Fibroblast of skin of left quadriceps (primary cell): ENCODE measurements at places on chromosomes 4 and X.

DNA sequence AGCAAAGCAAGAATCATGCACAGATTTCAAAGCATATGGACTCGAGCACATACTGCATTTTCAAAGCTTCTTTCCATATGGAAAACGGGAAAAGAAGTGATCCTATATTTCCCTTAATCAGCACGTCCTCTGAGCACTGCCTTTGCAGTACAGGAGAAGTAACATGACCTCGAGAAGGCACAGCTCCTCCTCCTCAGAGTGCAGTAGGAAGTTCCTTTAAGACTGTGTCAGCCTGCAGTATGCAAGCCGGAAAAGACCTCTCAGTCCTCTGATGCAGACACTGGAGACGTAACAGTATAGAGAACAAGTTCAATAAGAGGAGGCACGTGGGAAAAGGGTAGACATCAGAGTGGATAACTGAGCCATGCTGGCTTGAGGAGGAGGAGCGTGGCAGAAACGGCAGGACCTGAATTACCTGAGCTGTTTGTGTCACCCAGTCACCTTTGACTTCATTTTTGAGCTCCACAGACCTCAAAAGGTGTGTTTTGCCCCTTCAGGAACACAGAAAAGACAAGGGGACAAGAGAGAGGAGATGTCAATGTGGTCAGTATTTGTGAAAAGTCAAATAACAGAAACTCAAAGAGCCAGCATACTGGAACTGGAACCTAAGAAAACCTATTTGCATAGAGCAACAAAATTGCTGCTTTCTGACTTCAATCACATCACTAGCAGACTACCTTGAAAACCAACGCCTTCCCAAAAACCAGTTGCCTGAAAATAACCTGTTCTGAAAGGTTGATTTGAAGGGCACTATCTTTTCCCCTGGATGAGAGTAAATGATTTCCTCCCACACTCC, 20.8 kb downstream of the IRF2 start:
- peak; percentile 65 for DNase-seq

- no peak for DNase-seq
Observed at GRCh38 chr4:87851332-87851731, 18.6 kb downstream of the MEPE start.

GRCh38 chrX:46954716-46955115, 42.5 kb downstream of the JADE3 start:
- no peak for DNase-seq

DNA sequence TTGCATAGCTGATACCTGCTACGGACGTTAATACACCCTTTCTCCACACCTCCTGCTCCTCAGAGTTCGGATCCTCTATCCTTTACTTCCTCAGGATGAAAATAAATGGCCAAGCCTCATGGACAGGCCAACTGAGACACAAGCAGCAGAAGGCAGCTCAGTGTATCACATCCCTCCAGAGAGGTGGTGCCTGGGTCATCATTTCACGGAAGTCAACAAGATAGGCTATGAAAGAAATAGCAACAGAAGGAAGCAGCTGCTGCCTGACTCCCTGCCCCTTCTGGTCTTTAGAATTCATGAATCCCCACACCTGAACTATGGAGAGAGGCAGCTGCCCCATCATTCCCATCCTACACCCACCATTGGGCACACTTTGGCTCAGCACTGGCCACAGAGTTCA, 267.1 kb upstream of the ETNPPL start:
- DNase-seq, result no peak

GRCh38 chrX:85017721-85018120, 14.0 kb downstream of the APOOL start:
- no peak for DNase-seq

- no peak for DNase-seq
Observed at GRCh38 chr4:99382745-99383360, 30.3 kb upstream of the ADH1C start.

DNA sequence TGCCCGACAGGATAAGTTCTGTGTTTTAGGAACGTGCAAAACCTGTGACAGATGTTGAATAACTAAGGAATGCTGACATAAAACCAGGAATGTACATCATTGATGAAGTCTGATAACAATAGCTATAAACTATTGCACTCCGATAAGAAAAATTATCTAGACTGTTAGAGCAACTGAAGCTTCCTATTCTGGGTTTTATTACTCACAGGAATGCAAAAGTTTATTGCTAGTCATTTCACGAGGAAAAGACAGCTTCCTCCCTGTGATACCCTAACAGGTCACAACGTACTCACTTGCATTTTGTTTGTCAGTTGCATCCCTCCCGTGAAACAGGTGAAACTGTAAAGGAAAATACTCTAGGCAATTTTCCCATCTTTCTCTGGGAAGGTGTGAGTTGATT, 65.9 kb downstream of the CLDN22 start:
- no peak for DNase-seq

- no peak for DNase-seq
Observed at GRCh38 chr4:101156619-101157310, 190.6 kb downstream of the PPP3CA start.

GRCh38 chrX:118526149-118526548, 30.5 kb downstream of the DOCK11 start:
- DNase-seq, result no peak

DNA sequence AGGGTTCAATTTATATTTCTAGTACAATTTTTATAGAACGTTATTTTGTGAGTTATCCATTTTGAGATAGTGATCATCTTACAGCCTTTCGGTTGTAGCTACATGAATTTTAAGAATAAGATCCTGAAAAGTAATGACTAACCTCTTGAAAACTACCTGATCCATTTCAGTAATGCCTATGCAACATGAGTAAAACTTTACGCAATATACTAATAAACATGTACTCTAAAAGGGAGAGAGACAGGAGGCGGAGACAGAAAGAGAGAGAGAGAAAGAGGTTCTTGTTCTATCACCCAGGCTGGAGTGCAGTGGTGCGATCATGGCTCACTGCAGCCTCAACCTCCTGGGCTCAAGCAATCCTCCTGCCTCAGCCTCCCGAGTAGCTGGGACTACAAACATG, 816.1 kb downstream of the CCSER1 start:
- DNase-seq, result no peak
